ENCODE measurements at places on chromosomes 6 and 20.

GRCh38 chr6:26570027-26570809 lies 26.5 kb upstream of the ABT1 start:
- no peak for DNase-seq

DNA sequence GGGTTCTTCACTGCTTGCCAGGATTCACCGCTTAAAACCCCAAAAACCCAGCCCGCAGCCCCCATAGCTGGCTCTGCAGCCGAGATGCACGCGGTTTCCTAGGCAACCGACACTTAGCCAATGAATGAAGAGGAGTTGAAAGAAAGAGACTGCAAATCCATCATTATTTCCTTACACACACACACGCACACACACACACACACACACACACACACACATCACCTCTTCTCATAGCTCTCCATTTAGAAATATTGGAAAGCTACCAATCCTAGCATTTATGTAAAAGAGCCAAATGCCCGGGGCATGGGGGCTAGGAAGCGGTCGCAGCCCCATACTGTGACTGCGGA lies 3.4 kb upstream of the TUBB2B start:
- no peak for DNase-seq

DNA sequence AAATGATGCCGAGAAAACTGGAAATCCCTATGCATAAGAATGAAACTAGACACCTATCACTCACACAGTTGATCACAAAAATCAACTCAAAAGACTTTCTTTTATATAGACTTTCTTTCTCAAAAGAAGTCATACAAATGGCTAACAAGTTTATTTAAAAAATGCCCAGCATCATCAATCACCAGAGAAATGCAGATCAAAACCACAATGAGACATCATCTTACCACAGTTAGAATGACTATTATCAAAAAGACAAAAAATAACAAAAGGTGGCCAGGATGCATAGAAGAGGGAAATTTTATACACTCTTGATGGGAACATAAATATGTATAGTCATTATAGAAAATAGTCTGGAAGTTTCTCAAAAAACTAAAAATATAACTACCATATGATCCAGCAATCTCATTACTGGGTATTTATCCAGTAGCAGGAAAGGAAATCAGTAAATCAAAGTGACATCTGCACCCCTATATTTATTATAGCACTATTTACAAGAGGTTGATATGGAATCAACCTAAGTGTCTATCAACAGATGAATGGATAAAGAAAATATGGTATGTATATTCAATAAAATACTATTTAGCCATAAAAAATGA lies 3.4 kb upstream of the RNF217 start:
- no peak for DNase-seq

GRCh38 chr20:2742934-2743559 lies 50.5 kb downstream of the EBF4 start:
- DNase-seq = peak; percentile 72

- no peak for DNase-seq
Measured at GRCh38 chr6:154341871-154342270, 14.7 kb downstream of the IPCEF1 start.

GRCh38 chr6:124917769-124918168 lies 44.5 kb upstream of the RNF217 start:
- DNase-seq = no peak

- no peak for DNase-seq
Measured at GRCh38 chr20:36402708-36403107, 96.6 kb downstream of the DLGAP4 start.

- no peak for DNase-seq
Measured at GRCh38 chr20:58884966-58885365, 32.5 kb downstream of the GNAS start.

DNA sequence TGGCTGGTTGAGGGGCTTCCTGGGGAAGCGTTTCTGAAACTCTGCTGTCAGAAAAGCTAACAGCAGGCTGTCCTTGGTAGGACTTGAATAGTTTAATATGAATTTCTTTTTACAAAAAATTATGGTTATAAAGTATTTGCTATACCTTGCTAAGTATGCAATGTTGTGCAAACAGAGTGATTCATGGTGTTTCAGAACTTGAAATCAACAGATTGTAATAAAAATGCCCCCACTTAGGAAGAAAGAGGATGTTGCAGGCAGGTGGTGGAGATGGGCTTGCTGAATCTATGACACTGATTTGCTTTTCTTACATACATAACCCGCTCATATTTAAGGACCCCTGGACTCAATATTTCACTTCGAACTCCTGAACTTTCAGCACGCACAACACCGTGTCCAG lies 211.6 kb downstream of the THBS2 start:
- DNase-seq = no peak

DNA sequence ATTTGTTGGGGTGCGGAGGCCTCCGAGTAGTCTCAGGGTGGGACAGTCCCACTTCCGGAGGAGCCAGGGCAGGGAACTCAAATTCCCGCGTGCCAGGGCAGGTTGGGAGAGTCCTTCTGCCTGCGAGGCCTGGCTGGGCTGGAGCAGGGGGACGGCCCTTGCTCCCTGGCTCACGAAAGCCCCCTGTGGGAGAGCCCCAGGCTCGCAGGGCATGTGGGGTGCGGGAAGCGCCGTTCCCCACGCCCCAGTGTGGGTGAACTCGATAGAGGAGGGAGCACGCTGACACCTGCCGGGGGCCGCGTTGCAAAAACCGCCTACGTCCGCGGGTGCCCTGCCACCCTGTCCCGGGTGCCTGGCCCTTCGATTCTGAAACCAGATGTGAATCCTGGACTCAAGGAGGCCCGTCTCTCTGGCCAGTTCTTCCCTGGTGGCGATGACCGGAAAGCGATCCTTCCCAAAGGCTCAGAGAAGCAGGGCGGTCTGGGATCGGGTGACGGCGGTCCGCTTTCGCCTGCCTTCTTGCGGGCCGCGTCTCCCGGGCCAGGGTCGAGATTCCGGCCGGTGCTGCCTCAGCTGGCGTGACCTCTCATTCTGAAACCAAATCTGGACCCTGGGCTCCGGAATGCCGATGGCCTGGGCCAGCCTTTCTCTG lies 1846.5 kb upstream of the DEFB115 start:
- no peak for DNase-seq

GRCh38 chr6:134282816-134283215 lies 35.1 kb downstream of the SGK1 start:
- no peak for DNase-seq

- DNase-seq = no peak
Measured at GRCh38 chr20:52031206-52031562, 160.4 kb downstream of the ZFP64 start.

- no peak for DNase-seq
Measured at GRCh38 chr6:92779746-92780145, 639.6 kb downstream of the EPHA7 start.

- DNase-seq = no peak
Measured at GRCh38 chr6:161654209-161654608, 380.3 kb upstream of the AGPAT4 start.

DNA sequence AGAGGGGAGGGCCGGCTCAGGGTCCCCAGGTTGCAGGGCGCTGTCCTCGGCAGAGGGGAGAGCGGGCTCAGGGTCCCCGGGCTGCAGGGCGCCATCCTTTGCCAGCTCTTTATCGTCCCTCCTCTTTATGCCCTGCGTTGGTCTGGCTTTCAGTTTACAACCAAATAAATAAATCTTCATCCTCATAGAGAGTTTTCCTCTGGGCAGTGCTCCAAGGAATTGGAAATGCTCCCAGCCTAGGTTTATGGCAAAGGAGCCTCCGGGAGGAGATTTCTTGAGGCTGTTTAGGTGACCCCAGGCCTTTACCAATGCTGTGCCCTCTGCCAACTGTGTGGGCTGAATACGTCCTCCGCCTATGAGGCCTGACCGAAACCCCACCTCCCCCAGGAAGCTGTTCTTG lies 60.2 kb downstream of the CHMP4B start:
- no peak for DNase-seq

DNA sequence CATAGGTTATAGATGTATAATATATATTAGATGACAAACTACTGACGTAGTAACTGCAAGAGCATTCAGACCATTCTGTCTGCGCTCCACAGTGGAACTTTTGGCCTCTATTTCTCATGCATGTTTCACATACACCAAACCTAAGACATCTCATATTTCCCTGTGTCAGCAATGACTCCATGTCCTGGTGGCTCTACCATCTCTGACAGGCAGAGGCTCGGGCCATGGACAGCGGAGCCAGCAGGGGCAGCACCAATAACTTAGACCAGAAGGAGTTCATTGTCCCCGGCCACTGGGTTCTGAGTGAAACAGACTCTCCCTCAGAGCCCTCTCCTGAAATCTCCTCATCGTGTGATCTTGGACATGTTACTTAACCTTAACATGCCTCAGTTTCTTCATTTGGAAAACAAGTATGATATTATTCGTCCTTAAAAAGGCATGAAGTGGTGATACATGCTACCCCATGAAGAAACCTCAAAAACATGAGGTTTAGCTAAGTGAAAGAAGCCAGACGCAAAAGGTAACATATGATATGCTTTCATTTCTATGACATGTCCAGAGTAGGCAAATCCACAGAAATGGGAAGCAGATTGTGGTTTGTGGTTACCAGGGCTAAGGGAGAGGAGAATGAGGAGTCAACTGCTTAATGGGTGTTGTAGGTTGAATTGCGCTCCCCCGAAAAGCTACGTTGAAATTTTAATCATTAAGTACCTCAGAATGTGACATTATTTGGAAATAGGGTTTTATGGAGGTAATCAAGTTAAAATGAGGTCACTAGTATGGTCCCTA lies 564.0 kb upstream of the JARID2 start:
- no peak for DNase-seq

DNA sequence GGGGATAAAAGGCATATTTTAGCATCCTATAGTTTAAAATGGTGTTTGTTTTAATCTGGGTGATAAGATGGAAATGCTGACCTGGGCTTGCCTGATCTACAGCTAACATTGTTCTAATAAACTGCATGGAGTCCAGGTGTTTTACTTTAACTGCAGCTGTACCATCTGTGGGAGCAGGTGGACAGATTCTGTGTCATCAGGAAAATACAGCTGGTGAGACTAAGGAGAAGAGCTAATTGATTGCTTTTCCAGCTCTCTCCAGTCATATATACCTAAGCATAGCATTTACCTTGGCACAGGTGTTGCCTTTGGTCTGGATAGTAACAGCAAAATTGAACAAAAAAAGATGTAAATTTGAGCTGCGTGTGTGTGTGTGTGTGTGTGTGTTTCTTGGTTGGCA lies 31.6 kb downstream of the CBFA2T2 start:
- DNase-seq = no peak

- DNase-seq = no peak
Measured at GRCh38 chr6:149284904-149285303, 32.6 kb upstream of the TAB2 start.

- no peak for DNase-seq
Measured at GRCh38 chr6:79718509-79719247, 87.5 kb downstream of the SH3BGRL2 start.

- no peak for DNase-seq
Measured at GRCh38 chr6:54856129-54856528, 9.6 kb downstream of the FAM83B start.

DNA sequence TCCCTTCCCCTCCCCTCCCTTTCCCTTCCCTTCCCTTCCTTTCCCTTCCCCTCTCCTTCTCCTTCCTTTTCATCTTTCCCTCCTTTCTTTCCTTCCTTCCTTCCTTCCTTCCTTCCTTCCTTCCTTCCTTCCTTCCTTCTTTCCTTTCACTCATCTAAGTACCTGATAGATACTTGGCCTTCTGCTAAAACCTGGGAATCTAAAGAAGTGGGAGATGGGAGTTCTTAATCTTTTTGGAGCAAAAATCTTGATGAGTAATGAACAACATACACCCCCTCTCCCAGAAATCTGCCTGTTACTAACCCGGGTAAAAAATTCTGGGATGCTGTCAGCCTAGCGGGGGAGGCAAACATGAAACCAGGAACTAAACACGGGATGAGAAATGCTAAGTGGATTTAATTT lies 100.7 kb downstream of the VEGFA start:
- DNase-seq = no peak

GRCh38 chr6:7535498-7535897 lies 6.0 kb upstream of the DSP start:
- DNase-seq = no peak

DNA sequence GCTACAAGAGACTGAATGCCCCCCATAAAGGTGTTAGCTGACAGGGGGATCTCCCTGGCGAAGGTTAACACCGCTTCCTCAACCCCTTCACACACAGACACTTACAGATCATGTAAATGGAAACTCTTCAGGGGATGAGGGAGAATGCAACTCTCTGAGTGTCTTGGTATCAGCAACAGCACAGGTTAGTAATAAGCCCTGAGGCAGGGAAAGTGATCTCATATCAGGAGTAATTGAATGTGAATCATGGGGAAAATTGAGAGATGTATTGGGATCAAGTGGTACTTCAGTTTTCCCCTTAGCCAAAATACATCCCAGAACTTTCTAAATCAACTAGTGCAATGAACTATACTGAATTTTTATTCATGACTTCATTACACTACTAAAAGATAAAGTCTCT lies 23.8 kb downstream of the OR2J3 start:
- DNase-seq = no peak

Measured in central memory CD4-positive, alpha-beta T cell (primary cell).